Fibroblast of pulmonary artery (primary cell): ENCODE measurements at places on chromosomes 1 and 21.

DNA sequence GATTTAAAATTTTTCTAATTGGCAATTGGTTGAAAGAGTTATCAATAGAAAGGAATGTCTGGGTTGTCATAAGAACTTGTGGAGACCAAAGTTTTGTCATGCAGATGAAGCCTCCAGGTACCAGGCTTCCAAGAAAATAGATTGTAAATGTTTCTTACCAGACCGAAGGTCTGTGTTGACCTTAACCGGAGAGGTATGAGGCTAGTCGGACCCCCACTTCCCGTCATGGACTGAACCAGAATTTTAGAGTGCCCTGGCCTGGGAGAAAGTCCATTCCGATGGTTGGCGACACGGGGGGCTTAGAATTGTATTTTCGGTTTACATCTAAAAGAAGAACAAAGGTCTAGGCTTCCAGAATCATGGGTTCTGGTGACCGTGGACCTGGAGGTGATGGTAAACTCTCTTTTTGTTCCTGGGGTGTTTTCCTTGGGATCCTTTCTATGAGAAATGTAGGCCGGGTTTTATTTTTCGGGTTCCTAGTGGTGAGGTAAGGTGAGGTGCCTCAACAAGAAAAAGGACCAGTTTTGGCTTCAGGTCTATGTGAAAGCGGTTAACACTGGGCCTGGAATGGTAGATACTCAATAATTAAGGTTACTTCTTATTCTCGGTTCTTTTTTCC is 405 bp upstream of the UHMK1 start:
- DNase-seq, result no peak

DNA sequence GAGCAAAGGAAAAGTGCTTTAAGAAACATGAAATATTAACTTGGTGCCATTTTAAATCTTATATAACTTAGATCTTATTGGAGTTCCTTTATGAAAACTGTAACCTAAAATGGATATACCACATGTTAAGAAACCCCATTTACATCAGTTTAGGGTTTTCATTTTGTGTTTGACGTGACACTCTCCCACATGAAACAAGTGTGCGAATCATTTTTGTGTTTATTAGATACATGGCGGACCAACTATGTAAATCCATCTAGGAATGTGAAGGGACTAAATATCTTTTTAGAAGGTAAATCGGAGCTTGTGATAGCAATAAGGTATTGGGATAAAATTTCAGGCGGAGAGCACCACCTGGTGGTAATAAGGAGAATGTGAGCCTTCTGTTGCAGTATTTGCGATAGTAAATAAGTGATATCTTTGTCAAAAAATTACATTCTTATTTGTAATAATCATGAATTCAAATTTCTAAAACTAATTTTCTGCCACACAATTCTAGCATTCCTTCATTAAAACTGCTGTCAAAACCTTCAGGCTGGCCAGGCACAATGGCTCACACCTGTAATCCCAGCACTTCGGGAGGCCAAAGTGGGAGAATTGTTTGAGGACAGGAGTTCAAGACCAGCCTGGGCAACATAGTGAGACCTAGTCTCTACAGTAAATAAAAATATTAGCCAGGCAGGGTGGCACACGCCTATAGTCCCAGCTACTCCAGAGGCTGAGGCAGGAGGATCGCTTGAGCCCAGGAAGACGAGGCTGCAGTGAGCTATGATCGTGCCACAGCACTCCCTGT is 31.3 kb downstream of the SMAP2 start:
- peak; percentile 82 for DNase-seq

DNA sequence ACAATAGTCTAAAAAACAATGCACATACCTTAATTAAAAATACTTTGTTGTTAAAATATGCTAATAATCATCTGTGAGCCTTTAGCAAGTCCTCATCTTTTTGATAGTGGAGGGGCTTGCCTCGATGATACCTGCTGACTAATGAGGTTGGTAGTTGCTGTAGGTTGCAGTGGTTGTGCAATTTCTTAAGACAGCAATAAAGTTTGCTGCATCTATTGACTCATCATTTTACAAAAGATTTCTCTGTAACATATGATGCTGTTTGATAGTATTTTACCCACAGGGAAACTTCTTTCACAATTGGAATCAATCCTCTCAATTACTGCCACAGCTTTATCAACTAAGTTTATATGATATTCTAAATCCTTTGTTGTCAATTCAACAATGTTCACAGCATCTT is 7.6 kb downstream of the C1orf87 start:
- peak; percentile 20 for DNase-seq

GRCh38 chr1:186865857-186866256 is 37.1 kb downstream of the PLA2G4A start:
- DNase-seq, result no peak

DNA sequence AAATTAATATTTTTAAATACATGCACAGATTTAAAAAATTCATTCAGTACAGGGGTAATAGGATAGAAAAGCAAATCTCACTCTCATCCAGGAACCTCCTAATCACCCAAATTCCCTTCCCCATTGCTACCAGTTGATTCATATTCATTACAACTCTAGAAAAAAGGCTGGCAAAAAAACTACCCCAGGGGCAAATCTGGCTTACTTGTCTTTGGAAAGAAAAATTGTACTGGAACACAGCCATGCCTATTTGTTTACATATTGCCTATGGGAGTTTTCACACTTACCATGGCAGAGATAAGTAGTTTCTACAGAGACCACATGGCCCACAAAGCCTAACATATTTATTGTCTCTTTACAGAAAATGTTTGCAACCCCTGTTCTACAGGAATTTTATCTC is 8.9 kb upstream of the RBM34 start:
- no peak for DNase-seq

- DNase-seq, result peak; percentile 88
These were observed 58.5 kb upstream of the ACTL8 start for GRCh38 chr1:17696417-17697301.

DNA sequence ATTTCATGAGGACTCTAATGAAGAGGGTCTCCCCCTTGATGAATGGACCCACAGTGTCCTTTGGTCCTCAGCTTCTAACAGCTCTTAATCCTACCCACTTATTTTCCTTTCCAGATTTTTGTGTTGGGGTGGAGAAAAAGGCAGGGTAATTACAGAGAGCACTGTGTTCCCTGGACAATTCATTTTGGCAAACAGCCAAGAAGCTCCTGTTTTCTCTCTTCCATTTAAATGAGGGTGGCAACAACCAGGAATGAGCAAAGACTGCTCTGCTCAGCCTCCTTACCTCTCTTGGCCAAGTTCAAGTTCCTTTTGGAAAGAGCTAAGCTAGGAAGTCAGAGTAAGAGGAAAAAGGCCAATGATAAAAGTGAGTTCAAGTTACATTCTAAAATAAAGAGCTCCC is 11.9 kb downstream of the XKR8 start:
- peak; percentile 53 for DNase-seq

GRCh38 chr1:23854568-23854967 is 13.5 kb downstream of the FUCA1 start:
- peak; percentile 27 for DNase-seq

DNA sequence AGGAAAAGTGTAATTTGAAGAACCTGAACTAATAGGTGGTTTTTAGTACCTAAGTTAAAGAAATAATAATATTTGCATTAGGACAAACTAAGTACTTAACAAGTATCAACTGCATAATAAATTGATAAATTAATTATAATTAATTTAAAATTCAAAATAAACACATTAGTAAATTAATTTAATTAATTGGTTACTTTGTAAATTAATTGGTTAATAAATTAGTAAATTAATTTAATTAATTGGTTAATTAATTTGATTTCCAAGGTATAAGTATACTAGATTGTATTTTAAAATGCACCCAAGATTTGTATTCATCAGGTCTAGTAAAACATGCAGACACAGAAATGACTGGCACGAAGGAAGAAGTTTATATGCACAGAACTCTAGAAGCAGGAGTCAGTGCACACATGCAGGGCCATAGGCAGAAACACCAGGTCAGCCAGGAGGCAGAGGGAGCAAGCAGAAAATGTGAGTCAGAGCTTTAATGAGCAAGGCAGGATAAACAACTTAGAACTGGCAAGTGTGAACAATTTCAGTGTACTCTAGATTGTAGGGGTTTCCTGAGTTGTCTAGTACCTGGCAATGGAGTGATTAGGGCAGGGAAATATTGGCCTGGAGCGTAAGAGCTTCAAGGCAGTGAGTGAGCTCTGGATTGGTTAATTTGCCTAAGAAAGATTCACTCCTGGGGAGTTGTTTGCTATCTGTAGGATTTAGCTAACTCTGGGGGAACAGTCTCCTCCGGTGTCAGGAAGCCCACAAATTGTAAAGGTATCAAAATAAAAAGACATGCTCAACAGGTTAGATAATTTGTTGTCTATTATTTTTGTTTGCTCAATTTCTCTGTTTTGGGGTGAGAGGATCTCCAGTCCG is 665.7 kb downstream of the MRPL39 start:
- no peak for DNase-seq

DNA sequence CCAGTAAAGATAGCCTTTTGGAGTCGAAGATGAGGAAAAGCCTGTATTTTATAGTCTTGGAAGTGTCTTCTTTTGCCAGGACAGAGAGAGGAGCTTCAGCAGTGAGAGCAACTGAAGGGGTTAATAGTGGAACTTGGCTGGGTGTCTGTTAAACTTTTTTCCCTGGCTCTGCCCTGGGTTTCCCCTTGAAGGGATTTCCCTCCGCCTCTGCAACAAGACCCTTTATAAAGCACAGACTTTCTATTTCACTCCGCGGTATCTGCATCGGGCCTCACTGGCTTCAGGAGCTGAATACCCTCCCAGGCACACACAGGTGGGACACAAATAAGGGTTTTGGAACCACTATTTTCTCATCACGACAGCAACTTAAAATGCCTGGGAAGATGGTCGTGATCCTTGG is at the start of gene VCAM1:
VCAM1 (plus strand) TSS at position 253 of the 400 bp plus-strand sequence; CDS start at position 372, 119 bp downstream.
- peak; percentile 46 for DNase-seq

DNA sequence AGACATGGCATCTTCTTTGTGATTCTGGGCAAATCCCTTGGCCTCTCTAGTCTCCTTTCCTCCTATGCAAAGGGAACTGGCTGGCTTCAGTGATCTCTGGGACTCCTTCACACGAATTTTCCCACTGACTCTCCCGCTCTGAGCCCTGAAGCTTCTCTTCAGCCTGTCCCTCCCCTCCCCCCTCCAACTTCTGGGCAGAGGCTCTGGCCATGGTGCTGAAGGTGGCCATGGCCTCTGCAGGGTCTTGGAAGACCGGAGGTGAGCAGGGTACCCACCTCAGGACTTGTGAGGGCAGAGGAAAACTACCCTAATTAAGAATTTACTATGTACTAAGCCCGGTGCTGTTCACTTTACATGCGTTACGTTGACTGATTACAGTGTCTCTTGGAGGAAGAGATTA is 29.4 kb upstream of the POU3F1 start:
- peak; percentile 39 for DNase-seq

- peak; percentile 74 for DNase-seq
These were observed 9.2 kb upstream of the GALE start for GRCh38 chr1:23809751-23810171.

DNA sequence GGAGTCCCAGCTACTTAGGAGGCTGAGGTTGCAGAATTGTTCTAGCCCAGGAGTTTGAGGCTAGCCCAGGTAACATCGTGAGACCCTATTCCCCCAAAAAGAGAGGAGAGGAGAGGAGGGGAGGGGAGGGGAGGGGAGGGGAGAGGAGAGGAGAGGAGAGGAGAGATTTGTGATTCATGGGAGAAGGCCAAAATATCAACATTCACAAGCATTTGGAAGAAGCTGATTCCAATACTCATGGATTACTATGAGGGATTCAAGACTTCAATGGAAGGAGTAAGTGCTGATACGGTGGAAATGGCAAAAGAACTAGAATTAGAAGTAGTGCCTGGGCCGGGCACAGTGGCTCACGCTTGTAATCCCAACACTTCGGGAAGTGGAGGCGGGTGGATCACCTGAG is 187.8 kb downstream of the EIF4G3 start:
- DNase-seq, result no peak

DNA sequence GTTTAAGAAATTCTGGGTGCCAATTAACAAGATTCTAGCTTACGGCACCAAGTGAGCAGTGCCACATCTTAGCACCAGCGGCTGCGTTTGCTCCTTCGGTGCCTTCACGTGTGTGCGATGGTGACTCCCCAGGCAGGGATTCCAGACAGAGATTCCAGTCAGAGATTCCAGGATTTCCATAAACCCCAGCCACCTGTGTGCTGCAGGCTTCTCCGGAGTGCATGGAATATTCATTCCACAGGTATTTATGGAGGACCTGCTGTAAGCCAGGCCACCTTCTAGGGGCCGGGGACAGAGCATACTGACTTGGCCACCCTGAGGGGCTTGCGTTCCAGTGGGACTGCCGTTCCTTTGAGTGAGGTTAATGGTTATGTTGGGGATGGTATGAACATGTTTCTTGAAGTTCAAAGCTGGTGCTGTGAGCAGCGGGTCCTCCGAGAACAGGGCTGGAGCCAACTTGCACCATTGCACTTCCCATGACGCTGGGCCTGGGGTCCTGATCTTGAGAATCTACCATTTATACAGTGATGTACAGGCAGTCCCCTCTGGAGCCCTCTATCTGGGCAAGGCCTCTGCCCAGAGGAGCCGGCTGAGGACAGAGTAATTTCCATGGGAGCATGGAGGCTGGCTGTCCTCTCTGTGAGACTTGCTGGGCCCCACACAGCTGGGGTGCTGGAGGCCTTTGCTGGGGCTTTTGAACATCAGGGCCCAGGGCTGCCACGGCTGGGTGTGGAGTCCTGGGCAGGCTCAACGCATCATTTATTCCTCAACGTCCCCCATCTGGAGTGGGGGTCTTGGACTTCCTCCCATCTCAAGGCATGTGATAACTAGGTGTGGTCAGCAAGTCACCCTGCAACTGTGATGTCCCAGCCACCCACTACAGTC is 58.8 kb upstream of the AJAP1 start:
- no peak for DNase-seq

DNA sequence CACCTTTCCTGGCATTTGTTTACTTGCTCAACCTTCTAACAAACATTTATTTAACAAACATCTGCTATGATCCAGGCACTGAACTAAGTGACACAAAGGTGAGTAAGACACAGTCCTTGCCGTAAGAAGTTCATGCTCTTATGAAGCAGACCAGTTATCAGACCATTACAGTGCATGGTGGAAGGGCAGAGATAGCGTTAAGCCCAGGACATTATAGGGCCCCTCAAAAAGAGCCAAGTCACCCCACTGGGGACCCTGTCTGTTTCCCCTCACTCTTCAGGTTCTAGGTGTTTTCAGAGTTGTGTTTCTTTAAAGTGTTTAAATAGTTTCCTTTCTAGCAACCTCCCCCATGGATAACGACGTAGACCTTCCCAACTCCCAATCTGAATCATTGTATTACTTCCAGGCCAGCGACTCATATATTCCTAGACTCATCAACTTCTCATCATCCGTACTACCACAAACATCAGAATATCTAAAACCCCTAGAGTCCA is 39.3 kb downstream of the TCP10L start:
- peak; percentile 15 for DNase-seq

- DNase-seq, result peak; percentile 45
These were observed 90.2 kb downstream of the DMRTA2 start for GRCh38 chr1:50332941-50333594.

DNA sequence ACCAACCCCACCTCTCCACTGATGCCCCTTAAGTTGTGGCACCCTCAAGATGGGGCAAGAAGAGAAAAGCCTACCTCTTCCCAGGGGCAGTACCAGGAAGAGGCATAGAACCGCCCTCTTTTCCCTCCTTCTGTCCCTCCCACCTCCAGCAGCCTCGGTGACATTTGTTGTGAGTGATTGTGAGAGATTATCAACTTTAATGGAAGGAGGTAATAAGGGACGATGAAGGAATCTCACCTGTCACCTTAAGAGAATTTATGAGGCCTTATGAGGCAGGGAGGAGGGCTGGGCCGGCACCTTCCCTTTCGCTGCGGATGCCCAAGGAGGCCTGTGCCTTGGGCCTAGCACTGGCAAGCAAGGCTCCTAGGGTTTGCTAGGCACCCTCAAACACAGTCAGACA is 1.4 kb upstream of the ADGRB2 start:
- DNase-seq, result no peak
